ENCODE measurements at places on chromosomes 11 and 22. TPM values are rescaled to one million over a fixed set of nuclear protein-coding genes. Genes with fewer than 3 reads are reported as not detected.

Gene PGA5
- total RNA-seq, result 0.39 TPM

Gene IGSF9B
- 2.0 TPM for total RNA-seq

Gene PNPLA5
- 2.3 TPM for total RNA-seq

Gene TSGA10IP
- total RNA-seq, result not detected

Gene DPP3
- total RNA-seq, result 16.0 TPM

Gene RFPL2
- not detected for total RNA-seq

Gene OR52A1
- not detected for total RNA-seq

Gene C11orf91
- total RNA-seq, result not detected

Gene KCNA4
- 0.30 TPM for total RNA-seq

Gene TYR
- total RNA-seq, result 4.0 TPM

Measured in skin of body (tissue), 3 donors.